ENCODE measurements at places on chromosomes 6 and 20.

DNA sequence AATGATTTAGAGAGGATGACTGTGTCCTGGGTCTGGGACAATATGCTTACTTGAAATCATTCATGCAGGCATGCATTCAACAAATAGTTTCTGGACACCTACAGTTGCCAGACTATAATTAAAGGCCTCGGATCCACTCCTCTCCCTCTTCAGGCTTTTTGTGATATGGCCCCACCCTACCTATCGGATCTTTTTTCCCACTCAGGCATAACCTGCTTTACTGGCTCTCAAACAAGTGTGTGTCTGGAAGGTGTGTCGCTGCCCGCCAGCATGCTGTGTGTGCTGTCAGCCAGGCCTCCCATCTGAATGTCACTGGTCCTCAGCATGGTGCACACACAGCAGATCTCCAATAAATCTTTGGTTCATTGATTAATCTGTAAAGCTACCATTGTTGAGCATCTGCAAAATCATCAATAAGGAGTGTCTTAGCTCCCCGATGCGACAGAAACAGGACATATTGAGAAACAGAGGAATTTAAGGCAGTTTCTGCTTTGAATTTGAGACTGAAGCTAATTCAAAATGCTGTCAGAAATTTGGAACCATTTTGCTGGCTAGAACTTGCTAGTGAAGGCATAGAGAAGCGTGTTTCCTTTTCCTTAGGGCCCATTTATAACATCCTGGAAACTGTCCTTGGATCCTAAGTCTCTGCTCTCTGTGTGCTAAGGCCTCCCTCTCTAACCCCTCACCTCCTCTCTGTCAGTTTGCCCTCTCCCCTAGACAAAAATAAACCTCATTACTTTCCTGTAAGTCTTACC lies 23.5 kb upstream of the CCN6 start:
- DNase-seq = no peak

DNA sequence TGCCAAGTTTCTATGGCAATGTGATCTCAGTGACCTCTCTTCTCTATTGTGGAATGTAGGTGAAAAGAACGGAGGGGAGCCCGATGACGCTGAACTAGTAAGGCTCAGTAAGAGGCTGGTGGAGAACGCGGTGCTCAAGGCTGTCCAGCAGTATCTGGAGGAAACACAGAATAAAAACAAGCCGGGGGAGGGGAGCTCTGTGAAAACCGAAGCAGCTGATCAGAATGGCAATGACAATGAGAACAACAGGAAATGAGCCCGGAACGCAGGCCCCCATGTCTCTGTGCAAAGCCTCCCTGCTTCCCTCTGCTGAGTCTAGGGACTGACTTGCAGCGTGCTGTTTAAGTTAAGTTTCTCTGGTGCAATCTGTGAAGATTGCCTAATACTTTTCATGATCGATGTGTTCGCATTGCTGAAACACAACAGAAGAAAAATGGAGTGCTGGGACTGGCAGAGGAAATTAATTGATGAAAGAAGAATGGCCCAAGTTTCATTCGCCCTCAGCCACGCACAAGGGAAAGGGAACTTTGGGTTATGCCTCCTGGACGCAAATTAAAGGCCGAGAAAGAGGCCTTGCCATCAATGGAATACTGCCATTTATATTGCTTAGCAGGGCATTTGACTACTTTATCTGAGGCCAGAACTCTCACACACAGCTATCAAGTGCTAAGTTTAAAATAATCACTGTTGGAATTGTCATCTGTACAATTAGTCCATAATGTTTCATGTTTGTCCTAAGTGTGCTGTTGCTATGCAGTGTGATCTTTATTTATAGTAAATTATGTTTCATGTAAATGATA lies 146.4 kb downstream of the AKAP7 start:
- DNase-seq = peak; percentile 57

GRCh38 chr6:161138543-161139303 lies 135.1 kb downstream of the AGPAT4 start:
- no peak for DNase-seq

- no peak for DNase-seq
These were observed 24.6 kb upstream of the SPTLC3 start for GRCh38 chr20:12984069-12984765.

DNA sequence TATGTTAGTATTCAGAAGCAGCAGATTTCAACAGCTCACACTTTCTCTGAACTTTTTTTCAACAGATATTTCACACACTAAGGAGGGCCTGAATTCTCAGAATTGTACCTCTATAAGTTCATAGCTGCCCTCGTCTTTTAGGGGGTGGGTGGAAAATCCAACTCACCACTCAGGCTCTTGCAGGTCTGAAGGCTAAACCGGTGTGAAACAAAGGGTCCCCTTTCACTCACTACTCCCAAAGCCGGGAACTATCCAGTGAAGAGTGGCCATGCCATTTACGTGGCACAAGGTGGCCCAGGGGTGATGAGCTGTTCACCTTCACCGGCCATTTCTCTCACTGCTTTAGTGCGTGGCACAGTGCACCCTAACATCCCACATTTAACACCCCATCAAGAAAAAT lies 24.2 kb downstream of the TBC1D7 start:
- no peak for DNase-seq

DNA sequence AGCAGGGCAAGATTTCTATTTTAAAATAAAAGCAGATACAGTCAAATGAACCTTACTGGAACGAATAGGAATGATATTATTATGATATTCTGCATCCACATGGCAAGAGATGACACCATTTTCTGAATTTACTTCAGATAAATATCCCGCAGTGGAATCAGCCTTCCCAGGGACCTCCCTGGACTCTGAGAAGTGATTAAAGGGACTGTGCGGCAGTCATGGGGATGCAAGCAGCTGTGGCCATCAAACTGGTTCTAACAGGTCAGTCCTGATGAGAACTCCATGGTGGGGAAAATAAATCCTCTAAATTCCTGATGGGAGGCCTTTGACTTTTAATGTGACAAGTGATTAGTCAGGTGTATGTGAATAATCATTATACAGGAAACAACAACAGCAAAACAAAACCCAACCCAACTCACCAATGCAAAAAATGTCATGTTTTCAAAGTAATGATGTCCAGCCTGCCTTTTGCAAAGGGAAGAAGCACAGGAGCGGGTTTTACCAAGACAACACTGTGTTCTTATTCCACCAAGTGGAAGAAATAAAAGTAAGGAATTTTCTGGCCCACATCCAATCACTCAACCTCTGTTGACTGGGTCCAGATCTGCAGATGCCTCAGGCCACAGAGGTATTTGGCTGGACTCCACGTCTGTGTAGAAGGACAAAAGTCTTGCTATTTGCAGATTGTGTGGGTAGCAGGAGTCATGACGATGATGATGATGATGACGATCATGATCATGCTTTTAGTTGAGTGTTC lies 61.9 kb upstream of the CITED2 start:
- DNase-seq = no peak

- no peak for DNase-seq
These were observed 44.6 kb downstream of the SLC24A3 start for GRCh38 chr20:19256906-19257595.

DNA sequence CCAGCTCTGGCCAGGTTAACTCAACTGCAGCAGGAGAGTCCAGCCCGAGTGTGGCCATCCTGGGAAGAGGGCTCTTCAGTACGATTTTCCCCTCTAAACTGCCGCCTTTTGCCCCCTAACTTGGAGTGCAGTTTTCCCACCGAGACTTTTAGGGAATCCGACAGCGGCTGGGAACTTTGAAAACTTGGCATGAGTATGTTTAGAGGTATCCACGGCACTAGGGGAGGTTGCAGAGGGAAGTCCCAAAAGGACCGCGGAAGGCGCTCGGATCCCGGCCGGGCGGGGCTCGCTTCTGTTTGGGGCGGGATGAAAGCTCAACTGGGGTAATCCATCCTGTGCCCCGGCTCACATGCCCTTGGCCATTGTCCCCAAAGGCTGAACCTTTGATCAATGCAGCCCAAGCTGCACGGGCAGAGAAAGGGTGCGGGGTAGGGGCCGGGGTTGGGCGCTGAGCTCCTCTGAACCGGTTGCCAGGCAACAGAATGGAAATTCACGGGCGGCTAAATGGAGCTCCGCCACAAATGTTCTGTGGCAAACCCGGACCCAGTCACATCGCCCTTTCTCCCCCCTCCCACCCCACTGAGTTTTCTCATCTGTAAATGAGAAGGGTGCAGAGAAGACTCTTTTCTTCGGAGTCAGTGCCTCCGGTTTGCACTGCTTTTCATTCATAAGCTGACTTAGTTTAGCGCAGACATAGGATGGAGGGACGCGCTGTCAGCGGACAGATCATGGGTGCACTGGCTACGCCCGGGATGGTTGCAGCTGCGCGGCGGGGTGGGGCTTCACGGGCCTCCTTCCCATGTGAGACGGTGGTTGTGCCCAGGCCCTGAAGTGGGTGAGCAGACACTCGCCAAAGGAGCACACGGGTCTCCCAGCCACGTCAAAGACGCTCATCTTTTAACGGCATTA lies 2.3 kb downstream of the BMP6 start:
- no peak for DNase-seq

- peak; percentile 31 for DNase-seq
These were observed 6.2 kb downstream of the LINC00237 start for GRCh38 chr20:21099751-21100577.

Measured in stimulated activated CD4-positive, alpha-beta T cell treated with anti-CD3 and anti-CD28 coated beads, Interleukin-1b, Interleukin-23, amount 100 ng/mL, for 48 hours (primary cell).